Osteocyte (in vitro differentiated cells): ENCODE measurements at places on chromosomes 1 and 21. TPM values are rescaled to one million over a fixed set of nuclear protein-coding genes. Genes with fewer than 3 reads are reported as not detected.

Gene ACOT7
- total RNA-seq: 21.6 and 21.8 TPM in 2 replicates

- no peak for DNase-seq
- H3K36me3 ChIP-seq: no peaks in the 10 kb centered on the region
- H3K27ac ChIP-seq: no peak overlapping the region
Observed at GRCh38 chr1:158140764-158141192, 39.9 kb upstream of the CD1D start.

DNA sequence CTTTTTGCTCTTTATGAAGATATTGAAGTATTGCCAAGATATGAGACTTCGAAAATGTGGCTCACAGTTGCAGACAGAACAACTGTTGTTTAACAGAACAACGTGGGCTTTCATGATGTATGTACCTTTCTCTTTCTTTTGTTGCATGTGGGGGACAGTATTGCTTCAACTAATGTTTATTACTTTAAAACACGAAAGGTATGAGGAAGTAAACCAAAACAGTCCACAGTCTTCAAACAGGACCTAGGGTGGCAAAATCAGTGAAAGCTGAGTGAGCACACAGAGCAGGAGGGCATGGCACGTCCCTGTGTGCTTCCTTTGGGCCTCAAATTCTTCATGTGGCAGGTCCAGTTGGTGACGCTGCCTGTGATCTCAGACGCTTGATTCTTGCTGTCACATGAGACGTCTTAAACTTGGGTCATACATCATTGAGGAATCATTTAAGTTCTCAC lies 7.8 kb upstream of the CHAF1B start:
- H3K27ac ChIP-seq: no peak overlapping the region
- no peak overlapping the region for H3K4me3 ChIP-seq
- H3K36me3 ChIP-seq: peaks cover 29% of the 10 kb centered on the region
- H3K4me1 ChIP-seq: peaks cover 5% of the 10 kb centered on the region
- no peak for DNase-seq

- no peaks in the 10 kb centered on the region for H3K27me3 ChIP-seq
- no peak overlapping the region for H3K4me3 ChIP-seq
- no peak overlapping the region for H3K27ac ChIP-seq
- peaks cover 27% of the 10 kb centered on the region for H3K36me3 ChIP-seq
Observed at GRCh38 chr1:12397462-12398450, 167.9 kb downstream of the VPS13D start.

Gene TSACC
- not detected in 2 replicates for total RNA-seq
